ENCODE measurements at places on chromosomes 3 and 15.
A peak's percentile ranks its signal among the peaks of the same experiment; 100 is the strongest.

GRCh38 chr15:57720867-57721266, 14.4 kb downstream of the POLR2M start:
- no peak for DNase-seq
- no peak overlapping the region for H3K4me3 ChIP-seq
- peaks cover 37% of the 10 kb centered on the region for H3K36me3 ChIP-seq

DNA sequence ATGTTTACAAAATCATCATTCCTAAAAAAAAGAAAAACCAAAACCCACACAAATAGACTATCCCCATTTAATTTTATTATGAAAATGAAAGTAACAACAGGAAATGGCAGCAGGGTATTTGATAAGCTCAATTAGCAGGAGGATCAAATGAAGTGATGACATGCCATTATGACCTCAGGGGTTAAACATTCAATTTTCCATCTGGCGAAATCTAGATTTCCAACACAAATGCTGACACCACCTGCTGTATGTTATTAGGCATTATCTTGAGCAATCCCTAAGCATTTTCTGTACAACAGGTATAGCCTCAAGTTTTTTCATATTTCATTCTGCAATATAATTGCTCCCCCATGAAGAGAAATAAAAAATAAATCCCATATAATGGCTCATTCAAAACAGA, 57.1 kb downstream of the SHQ1 start:
- peaks cover 10% of the 10 kb centered on the region for H3K36me3 ChIP-seq
- peaks cover 24% of the 10 kb centered on the region for H3K27me3 ChIP-seq
- no peak overlapping the region for H3K4me3 ChIP-seq
- no peak for DNase-seq

DNA sequence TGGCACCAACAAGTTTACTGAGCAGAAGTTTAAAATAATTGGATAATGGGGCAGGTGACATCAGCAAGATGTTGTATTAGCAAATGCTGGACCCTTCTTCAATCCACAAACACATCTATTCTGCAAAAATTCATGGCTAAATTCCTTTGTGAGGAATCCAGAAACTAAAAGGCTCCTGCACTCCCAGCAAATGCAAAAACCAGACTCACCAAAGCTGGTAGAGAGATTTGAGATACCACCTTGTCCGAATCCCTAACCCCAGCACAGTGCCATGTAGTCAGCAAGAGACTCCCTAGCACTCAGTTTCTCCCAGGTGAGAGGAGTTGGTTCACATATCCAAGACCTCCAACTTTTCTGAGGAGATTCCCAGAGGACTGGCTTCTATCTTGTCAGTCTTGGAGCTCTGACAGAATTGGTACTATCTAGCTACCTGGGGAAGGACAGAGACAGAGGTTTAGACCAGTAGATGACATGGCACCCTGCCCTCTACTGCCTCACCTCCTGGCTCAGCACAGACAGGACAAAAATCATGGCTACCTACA, 21.8 kb downstream of the GREM1 start:
- peaks cover 27% of the 10 kb centered on the region for H3K27me3 ChIP-seq
- no peak overlapping the region for H3K4me3 ChIP-seq
- H3K27ac ChIP-seq = no peak overlapping the region
- DNase-seq = no peak
- H3K4me1 ChIP-seq = no peaks in the 10 kb centered on the region
- peaks cover 3% of the 10 kb centered on the region for H3K36me3 ChIP-seq

DNA sequence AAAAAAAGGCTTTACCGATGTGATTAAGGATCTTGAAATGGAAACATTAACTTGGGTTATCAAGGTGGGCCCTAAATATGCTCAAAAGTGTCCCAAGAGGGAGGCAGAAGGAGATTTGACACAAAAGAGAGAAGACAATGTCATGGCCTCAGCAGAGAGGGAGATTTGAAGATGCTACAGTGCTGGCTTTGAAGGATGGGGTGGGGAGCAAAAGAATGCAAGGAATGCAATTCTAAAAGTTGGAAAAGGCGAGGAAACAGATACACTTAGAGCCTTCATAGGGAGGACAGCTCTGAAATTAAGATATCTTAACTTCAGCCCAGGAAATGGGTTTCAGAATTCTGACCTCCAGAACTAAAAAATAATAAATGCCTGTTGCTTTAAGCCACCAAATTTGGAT, 314.5 kb upstream of the CCDC54 start:
- H3K36me3 ChIP-seq = peaks cover 4% of the 10 kb centered on the region
- H3K27me3 ChIP-seq = no peaks in the 10 kb centered on the region
- peak overlapping the region; percentile 83 for H3K27ac ChIP-seq
- H3K4me3 ChIP-seq = no peak overlapping the region
- no peak for DNase-seq

DNA sequence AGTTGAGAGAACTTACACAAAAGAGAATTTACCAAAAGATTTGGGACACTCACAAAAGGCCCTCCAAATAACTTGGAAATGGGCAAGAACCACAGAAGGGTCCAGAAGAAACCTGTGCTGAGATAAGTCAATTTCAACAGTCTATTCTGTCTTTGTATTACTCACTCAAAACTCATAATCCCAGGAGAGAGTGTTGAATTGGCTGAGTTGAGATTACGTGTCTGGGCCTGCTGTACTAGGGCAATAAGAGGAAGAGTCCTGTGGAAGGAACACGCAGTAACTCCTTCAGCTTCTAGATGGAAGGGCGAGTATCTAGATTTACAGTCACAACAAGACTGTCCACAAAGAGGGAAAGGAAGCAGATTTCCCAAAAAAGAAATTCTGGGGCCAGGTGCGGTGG, 42.5 kb upstream of the DYNC1LI1 start:
- H3K36me3 ChIP-seq = no peaks in the 10 kb centered on the region
- H3K27me3 ChIP-seq = no peaks in the 10 kb centered on the region
- DNase-seq = no peak
- no peak overlapping the region for H3K4me3 ChIP-seq

GRCh38 chr3:137062250-137062649, 104.5 kb downstream of the IL20RB start:
- no peak overlapping the region for H3K4me3 ChIP-seq
- no peaks in the 10 kb centered on the region for H3K27me3 ChIP-seq
- peaks cover 2% of the 10 kb centered on the region for H3K4me1 ChIP-seq
- DNase-seq = no peak

DNA sequence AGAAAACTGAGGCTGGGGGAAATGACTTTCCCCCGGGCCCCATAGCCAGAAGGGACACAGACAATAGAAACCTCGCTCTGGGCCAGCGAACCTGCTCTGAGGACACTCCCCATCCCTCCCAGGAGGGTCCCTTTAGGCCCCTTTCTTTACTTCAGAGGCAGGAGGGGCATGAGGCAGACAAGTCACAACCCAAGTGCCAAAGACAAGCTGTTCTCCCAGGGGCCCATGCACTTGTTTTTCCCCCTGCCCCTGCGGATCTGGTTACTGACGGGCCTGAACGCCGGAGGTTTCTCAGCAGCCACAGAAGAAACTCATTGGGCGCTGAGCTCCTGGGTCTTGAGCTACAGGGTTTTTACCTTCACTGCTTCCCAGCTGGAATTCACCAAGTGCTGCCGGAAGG, 9.8 kb downstream of the PGPEP1L start:
- no peaks in the 10 kb centered on the region for H3K4me1 ChIP-seq
- no peak for DNase-seq
- no peak overlapping the region for H3K4me3 ChIP-seq

DNA sequence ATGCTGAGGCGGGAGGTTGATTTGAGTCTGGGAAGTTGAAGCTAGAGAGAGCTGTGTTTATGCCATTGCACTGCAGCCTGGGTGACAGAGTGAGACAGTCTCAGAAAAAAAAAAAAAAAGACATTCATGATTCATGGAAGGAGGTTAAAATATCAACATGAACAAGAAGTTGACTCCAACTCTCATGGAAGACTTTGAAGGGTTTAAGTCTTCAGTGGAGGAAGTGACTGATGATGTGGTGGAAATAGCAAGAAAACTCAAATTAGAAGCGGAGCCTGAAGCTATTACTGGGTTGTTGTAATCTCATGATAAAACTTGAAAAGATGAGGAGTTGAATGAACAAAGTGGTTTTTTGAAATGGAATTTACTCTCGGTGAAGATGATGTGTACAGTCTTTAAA, 491.8 kb downstream of the SQOR start:
- H3K4me3 ChIP-seq = no peak overlapping the region
- H3K4me1 ChIP-seq = no peaks in the 10 kb centered on the region
- peaks cover 5% of the 10 kb centered on the region for H3K27me3 ChIP-seq
- no peak overlapping the region for H3K27ac ChIP-seq

- no peak overlapping the region for H3K27ac ChIP-seq
- no peaks in the 10 kb centered on the region for H3K27me3 ChIP-seq
- no peak for DNase-seq
- H3K36me3 ChIP-seq = peaks cover 29% of the 10 kb centered on the region
- H3K4me3 ChIP-seq = no peak overlapping the region
These were observed 126.3 kb downstream of the DMXL2 start for GRCh38 chr15:51496246-51496645.

GRCh38 chr3:66582721-66583423, 82.0 kb upstream of the LRIG1 start:
- H3K4me3 ChIP-seq = no peak overlapping the region
- no peak overlapping the region for H3K27ac ChIP-seq
- H3K4me1 ChIP-seq = no peaks in the 10 kb centered on the region
- DNase-seq = no peak

- no peaks in the 10 kb centered on the region for H3K36me3 ChIP-seq
- peaks cover 4% of the 10 kb centered on the region for H3K27me3 ChIP-seq
- no peak overlapping the region for H3K27ac ChIP-seq
- peaks cover 2% of the 10 kb centered on the region for H3K4me1 ChIP-seq
- no peak for DNase-seq
These were observed 100.4 kb upstream of the PPP2R3A start for GRCh38 chr3:135865085-135865484.

- peak overlapping the region; percentile 72 for H3K27ac ChIP-seq
- peaks cover 35% of the 10 kb centered on the region for H3K4me1 ChIP-seq
- DNase-seq = no peak
These were observed 184.4 kb downstream of the VGLL4 start for GRCh38 chr3:11459186-11459824.

DNA sequence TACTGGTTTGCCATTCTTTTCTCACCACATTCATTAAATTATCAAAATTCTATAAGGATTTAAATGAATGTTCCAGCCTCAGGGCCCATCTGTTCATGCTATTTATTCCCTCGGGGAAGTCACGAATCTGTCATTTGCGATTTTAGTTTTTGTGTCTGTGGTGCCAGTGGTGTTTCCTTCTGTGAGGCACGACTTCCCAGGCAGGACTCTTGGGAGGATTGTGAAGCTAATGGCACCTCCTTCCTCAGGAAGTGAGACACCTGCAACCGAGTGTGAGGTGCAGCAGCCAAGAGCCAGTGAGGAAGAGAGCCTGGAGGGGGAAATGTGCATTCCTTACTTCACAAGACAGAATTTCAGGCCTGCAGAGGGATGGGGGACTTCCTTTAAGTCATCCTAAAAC, 24.1 kb downstream of the SV2B start:
- H3K27me3 ChIP-seq = peaks cover 38% of the 10 kb centered on the region
- no peaks in the 10 kb centered on the region for H3K36me3 ChIP-seq
- no peaks in the 10 kb centered on the region for H3K4me1 ChIP-seq
- no peak for DNase-seq
- H3K27ac ChIP-seq = no peak overlapping the region
- H3K4me3 ChIP-seq = no peak overlapping the region

- DNase-seq = no peak
- no peaks in the 10 kb centered on the region for H3K27me3 ChIP-seq
- peaks cover 12% of the 10 kb centered on the region for H3K4me1 ChIP-seq
- peaks cover 19% of the 10 kb centered on the region for H3K36me3 ChIP-seq
- H3K4me3 ChIP-seq = no peak overlapping the region
These were observed 40.9 kb downstream of the FBXL2 start for GRCh38 chr3:33317963-33318709.

DNA sequence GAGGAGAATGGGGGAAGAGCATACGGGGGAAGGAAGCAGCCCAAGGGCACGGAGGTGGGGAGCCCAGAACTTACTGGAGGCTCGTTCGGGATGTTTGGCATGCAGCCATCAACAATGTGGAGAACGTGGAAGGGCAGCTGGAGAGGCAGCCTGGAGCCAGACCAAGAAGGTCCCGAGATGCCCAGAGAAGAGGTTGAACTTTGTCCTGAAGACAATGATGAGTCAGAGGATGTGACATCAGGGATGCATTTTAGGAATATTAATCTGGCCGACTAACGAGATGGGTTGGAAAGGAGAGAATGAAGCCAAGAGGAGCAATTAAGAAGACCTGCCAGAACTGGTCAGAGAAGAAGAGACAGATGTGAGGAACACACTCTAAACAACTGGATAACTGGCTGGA, 98.2 kb downstream of the SRGAP3 start:
- no peak overlapping the region for H3K4me3 ChIP-seq
- DNase-seq = no peak
- H3K36me3 ChIP-seq = peaks cover 29% of the 10 kb centered on the region
- H3K27me3 ChIP-seq = no peaks in the 10 kb centered on the region
- H3K27ac ChIP-seq = no peak overlapping the region

DNA sequence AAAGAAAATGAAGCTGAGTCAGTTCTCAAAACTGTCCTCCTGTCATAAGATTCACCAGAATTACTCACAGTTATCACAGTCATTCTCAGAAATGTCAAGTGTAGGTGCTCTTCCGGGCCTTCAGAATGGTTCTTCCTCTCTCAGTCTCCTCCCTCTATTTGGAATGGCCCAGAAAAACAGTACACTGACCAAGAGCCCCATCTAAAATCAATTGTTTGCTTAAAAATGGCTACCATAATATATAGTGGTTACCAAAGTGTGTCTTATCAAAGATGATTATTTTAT, 99.8 kb downstream of the MECOM start:
- H3K4me1 ChIP-seq = no peaks in the 10 kb centered on the region
- no peaks in the 10 kb centered on the region for H3K27me3 ChIP-seq
- H3K27ac ChIP-seq = no peak overlapping the region
- no peaks in the 10 kb centered on the region for H3K36me3 ChIP-seq
- DNase-seq = no peak

- no peaks in the 10 kb centered on the region for H3K27me3 ChIP-seq
- no peak overlapping the region for H3K27ac ChIP-seq
- H3K4me3 ChIP-seq = no peak overlapping the region
- DNase-seq = no peak
- peaks cover 11% of the 10 kb centered on the region for H3K4me1 ChIP-seq
These were observed 88.6 kb upstream of the GSK3B start for GRCh38 chr3:120182613-120183511.

DNA sequence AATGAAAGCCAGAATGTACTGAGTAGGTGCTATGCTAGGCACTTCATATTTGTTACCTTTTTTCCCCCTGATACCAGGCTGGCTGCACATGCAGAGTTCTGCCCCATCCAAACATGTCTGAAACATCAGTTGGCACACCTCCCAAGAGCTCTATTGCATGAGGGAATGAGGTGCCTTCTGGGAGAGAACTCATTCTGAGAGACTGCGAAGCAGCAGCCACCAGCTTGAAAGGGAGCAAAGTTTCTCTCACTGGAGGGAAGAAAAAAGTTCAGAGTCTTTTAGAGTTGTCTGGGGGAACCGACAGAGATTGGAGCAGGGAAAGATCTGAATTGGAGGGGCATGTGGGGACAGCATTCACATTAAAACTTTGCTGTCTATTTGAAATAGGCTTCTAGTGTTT, 84.1 kb downstream of the AGBL1 start:
- no peaks in the 10 kb centered on the region for H3K36me3 ChIP-seq
- H3K27ac ChIP-seq = peak overlapping the region; percentile 7
- DNase-seq = no peak
- H3K4me1 ChIP-seq = peaks cover 40% of the 10 kb centered on the region

Measured in mesothelial cell of epicardium (in vitro differentiated cells).